ENCODE measurements at places on chromosomes 1 and 21.

GRCh38 chr1:202162047-202162417 is 1.6 kb upstream of the PTPN7 start:
- no peak for DNase-seq

DNA sequence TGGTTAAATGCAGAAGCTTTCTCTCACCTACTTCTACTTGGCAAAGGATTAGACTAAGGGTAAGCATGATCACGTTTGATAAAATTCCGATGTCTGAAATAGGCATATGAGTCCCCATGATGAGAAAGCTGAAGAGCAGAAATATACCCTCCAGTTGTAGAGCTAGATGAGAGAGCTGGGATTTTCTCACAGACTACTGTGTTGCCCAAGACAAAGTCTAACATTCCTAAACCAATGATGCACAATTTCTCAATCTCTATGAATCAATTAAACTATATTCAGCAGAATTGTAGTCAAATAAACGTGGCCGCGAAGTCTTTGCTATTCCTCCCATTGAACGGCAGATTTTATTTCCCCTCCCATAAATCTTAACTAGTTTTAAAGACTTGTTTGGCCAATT is 699.2 kb downstream of the KCNT2 start:
- no peak for DNase-seq

GRCh38 chr1:94864821-94865220 is 44.7 kb downstream of the SLC44A3 start:
- no peak for DNase-seq

DNA sequence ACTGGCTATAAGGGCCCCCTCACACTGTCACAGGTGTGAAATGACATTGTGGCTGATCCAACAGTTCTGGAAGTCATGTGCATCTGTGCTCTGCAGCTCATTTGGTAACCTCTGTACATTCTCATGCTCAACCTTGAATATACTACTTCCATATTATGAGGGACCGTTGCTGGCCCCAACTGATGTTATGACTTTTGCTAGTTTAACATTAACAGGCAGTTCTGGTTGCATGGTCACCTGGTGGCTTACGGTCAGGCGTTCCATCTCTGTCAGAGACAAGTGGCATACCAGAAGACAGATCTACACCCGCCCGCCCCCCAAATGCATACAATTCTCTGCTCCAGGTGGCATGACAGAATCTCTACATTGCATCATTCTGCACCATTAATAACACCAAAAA is 6.0 kb upstream of the DIP2A start:
- DNase-seq: no peak

DNA sequence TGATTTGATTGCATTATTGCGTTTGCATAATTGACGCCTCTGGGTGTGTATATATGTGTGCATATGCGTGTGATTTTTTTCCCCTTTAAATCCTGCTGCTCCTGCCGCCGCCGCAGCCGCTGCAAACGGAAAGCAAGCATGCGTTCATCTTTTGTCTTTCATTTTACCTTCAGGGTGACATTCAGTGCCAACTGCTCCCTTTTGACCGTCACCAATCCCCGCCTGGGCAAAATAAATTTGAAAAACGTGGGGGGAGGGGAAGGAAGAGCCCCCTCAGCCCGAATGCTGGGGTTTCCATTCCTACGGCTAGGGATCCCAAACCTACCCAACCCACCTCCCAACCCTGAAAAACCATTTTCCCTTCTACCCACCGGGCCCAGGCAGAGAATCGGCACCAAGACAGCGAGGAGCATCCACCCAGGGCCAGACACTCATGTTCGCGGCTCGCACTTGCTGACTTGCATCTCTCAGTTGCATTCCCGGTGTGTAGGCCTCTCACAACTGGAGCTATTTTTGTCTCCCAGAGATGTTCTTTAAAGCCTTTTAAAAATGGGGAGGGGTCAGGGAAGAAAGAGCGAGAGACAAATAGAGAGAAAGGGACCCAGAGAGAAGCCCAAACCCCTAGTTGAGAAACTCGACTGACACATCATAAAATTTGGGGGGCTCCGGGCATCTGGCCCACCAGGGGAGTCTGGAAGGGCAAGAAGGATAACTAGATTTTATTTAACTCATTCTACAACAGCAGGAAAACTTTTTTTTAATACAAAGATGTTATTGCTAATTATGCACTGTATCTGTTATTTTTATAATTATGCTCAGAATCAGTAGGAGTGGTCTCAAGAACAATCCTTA is 367.1 kb upstream of the ESRRG start:
- no peak for DNase-seq

DNA sequence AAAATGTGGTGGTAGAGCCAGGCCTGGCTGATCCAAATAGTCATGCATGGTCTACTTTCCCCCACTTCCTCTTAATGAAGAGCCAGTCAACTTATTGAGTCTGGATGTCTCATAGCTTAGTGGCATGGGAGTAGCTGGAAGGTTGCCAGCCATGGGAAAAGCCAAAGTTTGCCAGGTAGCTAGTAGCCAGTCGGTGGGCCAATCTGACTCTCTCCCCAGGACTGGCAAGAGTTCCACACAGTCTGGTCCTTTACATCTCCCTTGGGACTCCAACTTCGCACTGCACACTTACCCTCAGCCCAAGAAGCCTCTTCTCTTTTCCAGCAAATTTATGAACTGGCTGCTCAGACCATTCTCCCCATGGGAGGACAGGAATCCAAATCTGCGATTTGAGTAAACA is 8.3 kb downstream of the WARS2 start:
- DNase-seq: no peak

GRCh38 chr1:10784998-10785727 is 11.3 kb downstream of the CASZ1 start:
- DNase-seq: no peak

DNA sequence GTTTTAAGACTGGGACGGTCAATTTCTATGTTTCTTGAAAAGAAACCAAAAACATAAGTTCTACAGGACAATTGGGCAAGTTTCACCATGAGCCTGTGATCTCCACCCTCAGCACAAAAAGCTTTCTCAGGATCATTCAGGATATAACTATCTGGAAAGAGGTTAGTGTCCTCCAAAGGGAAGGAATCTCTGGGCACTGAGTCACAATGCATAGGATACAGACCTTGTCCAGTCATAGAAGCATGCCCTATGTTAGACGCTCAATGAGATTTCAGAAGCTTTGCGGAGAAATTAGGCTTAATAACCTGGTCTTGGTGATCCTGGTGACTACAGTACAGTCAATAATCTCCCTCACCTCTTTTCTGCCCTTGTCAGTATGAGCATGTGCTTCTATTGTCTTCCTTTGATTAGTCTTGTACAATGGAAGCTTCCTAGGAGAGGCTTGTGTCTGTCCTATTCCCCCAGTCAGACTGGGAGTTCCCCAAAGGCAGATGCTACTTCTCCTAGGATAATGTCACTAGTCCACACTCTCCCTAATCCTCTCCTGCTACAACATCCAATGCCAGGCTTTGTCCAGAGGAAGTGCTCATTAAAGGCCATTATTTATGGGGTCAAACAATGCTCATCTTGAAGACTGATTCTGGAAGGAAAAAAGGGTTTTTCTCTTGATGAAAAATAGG is 97.4 kb downstream of the KCNH1 start:
- no peak for DNase-seq

DNA sequence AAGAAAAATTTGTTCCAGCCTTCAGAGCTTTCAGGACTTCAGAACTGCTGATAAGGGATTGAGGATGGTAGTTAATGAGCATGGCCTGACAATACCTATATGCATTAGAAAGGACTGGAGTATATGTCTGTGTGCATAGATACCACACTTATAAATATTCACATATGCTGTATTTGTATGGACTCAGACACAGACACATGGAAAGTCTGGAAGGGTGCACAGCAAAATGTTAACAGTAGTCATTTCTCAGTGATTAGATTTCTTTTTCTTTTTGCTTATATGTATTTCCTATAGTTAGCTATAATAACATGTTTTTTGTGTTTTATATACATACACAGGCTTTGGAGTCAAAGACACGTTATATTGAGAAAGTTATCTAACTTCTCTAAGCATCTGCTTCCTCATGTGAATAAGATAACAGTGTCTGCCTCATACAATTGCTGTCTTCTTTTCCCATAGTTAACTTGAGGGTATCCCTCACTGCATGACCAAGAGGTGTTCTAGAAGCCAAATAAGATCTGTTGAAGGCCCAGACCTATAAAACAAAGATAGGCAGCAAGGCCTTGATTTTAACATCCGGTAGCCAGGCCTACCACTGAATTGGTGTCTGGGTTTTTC is 31.3 kb downstream of the INPP5B start:
- DNase-seq: no peak

GRCh38 chr1:205056188-205056611 is 13.2 kb downstream of the CNTN2 start:
- DNase-seq: no peak

GRCh38 chr1:32014199-32014947 is 705 bp downstream of the KHDRBS1 start:
- DNase-seq: peak; percentile 41

DNA sequence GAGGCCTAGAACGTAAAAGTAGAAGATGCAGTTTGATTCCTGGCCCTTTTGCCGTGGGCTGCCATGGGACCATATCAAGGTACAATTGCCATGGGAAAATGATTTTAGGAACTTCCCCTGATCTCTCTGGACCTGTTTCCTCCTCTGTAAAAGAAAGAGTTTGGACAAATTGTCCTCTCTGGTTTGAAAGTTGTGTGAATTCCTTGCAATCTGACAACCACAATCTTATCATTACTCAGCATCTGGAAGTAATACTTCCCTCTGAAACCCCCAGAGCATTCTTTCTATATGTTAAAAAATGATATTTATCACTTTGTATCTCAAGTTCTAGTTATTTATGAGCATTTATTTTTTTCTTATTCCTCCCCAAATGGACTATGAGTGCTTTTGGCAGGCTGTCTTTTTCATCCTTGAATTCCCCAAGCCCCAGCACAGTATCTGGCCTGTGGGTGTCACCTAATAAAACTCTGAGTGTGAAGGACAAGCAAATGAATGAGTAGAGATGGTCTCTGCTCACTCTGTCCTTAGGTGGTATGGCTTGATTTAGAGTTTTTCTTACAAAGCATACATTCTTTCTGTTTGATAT is 181.1 kb downstream of the DYRK1A start:
- DNase-seq: no peak

DNA sequence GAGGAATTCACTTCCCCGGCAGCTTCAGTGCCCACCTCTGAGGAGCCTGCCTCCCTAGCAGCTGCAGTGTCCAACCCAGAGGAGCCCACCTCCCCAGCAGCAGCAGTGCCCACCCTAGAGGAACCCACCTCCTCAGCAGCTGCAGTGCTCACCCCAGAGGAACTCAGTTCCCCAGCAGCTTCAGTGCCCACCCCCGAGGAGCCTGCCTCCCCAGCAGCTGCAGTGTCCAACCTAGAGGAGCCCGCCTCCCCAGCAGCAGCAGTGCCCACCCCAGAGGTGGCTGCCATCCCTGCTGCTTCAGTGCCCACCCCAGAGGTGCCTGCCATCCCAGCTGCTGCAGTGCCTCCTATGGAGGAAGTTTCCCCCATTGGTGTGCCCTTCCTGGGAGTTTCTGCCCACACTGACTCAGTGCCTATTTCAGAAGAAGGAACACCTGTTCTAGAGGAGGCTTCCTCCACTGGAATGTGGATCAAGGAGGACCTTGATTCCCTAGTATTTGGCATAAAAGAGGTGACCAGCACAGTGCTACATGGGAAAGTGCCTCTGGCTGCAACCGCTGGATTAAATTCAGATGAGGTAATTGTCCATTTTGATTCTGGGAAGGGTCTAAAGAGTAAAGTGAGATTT is 77.4 kb upstream of the BMP8A start:
- DNase-seq: no peak

DNA sequence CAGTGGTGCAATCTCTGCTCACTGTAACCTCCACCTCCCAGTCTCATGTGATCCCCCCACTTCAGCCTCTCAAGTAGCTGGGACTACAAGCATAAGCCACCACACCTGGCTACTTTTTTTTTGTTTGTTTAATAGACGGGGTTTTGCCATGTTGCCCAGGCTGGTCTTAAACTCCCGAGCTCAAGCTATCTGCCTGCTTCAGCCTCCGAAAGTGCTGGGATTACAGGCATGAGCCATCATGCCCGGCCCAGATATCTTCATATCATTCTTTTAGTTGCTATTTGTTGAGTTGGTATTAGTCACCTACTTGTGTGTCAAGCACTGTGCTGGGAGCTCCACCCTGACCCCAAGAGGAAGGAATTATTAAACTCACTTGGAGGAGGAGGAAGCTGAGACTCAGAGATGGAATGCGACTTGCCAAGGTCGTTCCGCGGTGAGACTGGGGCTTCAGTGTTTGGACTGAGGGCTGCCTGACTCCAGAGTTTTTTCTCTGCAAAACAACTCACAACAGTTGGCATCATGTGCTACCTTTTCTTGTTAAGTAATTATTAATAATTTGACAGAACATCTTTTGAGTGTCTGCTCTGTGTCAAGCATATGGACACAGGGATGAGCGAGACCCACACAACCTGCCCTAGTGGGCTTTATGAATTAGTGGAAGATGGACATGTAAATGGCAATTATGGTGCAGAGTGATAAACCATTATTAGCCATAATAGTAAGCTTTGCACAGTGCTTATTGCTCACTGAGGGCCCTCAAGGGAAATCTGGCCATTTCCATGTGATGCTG is 132.0 kb downstream of the FOXD2 start:
- DNase-seq: no peak

DNA sequence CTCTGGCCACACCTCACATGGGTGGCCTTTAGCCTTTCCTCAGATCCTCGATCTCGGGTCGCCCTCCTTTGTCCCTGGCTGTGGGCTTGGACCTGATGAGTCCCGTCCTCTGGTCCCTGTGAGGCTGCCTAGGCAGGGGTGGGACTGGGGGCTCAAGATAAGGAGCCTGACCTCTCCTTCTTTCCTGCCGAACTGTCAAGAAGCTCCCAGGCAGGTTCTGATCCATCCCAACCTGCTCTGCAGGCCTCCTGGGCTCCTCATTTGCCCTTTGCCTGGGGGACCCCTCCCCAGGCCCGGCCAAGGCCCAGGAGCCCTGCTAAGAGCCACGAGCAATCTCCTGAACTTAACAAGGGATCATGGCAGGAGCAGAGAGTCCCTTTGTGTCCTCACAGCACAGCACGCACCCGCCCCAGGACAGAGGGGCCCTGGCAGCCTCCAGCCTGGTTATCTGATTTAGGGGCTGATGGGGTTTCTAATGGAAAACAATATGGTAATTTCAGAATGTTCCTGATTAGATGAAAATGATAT is 82.4 kb upstream of the POU3F1 start:
- no peak for DNase-seq

All from GM12892 (cell line).